ENCODE measurements at places on chromosomes 16 and 17.

DNA sequence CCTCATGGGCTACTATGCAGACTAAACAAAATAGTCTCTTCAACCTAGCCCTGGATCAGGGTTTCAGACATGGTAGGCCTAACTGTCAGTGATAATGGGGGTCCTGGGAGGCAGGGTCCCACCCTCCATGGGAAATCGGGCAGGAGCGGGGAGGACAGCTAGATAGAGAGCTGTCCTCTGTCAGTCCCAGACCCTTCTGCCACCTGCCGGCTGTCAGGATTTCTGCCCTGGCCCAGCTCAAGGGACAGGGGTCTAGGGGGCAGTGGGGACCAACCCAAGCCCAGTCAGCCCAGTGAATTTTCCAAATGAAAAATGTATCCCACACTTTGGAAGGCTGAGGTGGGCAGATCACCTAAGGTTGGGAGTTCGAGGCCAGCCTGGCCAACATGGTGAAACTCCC, 5.3 kb downstream of the CA7 start:
- no peak for DNase-seq

DNA sequence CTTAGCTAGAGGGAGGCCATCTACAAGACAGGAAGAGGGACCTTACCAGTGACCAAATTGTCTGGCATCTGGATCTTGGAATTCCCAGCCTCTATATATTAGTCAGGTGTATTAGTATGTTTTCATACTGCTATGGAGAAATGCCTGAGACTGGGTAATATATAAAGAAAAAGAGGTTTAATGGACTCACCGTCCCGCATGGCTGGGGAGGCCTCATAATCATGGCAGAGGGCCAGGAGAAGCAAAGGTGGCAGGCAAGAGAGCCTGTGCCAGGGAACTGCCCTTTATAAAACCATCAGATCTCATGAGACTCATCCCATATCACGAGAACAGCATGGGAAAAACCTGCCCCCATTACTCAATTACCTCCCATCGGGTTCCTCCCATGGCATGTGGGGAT, 500.2 kb downstream of the SHISA9 start:
- no peak for DNase-seq

GRCh38 chr17:11240841-11241610, at the start of gene SHISA6:
Gene SHISA6 (plus strand): TSS chr17:11241213.
- no peak for DNase-seq

- peak; percentile 66 for DNase-seq
Observed at GRCh38 chr16:58843675-58844074, 109.6 kb upstream of the GOT2 start.

GRCh38 chr16:259814-260253, 15.9 kb downstream of the RGS11 start:
- DNase-seq, result no peak

DNA sequence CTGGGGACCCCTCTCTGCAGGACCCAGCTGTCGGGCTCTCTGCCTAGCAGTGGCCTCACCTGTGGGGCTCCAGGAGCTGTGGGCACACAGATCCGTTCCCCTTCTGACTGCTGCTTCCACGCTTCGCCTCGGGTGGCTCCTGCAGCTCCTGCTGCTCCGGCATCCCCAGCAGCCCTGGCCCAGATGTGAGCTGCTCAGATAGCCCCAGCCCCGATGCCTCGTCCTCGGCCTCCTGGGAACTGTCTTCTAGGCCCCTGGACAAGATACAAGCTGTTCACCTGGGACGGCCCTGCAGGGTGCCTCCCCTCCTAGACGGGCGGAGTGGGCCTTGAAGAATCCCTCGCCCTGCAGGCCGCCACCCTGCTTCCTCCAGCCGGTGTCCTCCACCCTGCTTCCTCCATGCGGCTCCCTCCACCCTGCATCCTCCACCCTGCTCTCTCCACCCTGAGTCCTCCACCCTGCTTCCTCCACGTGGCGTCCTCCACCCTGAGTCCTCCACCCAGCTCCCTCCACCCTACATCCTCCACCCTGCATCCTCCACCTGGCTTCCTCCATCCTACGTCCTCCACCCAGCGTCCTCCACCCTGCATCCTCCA, 11.0 kb downstream of the EMC6 start:
- DNase-seq, result no peak

DNA sequence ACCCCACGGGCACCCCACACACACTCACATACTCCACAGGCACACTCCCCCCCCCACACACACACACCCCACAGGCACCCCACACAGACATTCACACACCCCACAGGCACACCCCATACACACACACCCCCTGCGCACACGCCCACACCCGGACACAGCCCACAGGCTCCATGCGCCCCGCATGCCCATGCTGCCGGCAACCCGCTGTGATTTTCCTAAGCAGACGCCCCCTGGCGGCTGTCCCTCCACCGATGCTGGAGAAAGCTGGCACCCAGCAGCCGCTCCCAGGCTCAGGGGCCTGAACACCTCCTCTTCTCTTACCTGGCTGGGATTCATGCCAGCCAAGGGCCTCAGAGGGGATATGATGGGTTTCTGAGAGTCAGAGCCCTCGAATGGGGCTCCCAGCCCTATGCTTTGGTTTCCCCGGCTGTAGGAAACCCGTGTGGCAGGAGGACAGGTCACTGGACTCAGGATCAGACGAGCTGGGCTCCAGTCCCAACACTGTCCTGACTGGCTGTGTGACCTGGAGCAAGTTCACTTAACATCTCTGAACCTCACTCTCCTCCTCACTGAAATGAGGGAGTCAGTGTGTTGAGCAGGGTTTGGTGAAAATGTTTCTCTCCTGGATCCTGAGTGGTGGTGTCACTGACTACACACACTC, 19.6 kb upstream of the TNFRSF13B start:
- peak; percentile 76 for DNase-seq

- DNase-seq, result peak; percentile 66
Observed at GRCh38 chr17:73396431-73397277, 84.9 kb upstream of the CDC42EP4 start.

DNA sequence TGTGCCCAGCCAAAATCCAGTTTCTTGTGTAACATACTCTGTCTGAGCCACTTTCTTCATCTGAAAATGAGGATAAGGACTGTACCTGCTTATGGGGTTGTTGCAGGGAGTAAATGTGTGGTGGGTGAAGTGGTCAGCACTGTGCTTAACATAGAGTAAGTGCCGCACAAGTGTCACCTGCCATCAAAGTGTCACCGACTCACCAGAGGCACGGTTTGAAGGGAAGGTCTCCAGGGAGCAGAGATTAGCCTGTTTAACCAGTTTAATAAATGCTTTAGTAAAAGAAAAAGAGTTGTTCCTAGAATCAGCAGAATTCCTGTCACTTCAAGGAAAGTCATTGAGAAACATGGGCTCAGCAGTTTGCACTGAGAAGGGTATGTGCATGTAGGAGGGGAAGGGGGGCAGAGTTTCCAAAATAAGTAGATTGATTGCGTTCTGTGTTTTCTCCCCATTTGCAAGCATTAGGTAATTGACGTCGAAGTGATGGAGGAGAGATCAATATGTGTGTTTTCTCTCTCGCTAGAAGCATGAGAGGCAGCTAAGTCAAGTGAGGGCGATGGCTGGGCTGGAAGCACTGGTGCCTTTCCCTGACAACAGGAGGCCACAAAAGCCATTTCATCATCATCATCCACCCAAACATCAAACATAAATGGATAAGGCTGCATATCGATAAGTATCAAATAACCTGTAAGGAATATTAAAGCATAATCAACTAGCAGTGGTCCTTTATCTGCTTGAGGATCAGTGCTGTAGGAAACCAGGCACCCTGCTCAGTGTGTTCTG, 19.1 kb downstream of the FAM20A start:
- DNase-seq, result no peak

Data from fibroblast of skin of scalp (primary cell).